Activated B cell treated with CpG ODN at 0.5 μM for 24 hours (primary cell): ENCODE measurements at places on chromosomes 5 and 9. TPM values are rescaled to one million over a fixed set of nuclear protein-coding genes. Genes with fewer than 3 reads are reported as not detected.

The NEURL1B gene
- total RNA-seq: 0.07 and 0.09 TPM in 2 replicates

The BSPRY gene
- 1.1 and 1.3 TPM in 2 replicates for total RNA-seq

The PCDHGB7 gene
- total RNA-seq: 1.2 and 1.4 TPM in 2 replicates

The PCDHB14 gene
- 0.11 TPM in 1 of 2 replicates, not detected in the other for total RNA-seq

The TSSK1B gene
- not detected in 2 replicates for total RNA-seq

DNA sequence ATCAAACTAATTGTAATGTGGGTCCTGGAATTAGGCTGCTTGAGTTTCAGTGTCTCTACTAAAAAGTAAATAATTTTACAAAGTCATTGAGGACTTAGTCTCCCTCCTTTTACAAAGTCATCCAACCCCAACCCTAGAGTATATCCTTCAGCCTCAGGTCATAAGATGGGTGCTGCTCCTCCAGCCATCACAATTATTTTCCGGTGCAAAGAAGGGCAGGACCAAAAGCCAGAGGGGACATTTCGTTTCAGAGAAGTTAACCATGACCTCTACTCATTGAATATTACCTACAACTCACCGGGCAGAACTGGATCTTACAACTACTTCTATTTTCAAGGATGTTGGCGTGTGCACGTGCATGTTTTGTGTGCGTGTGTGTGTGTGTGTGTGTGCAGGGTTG is 60.5 kb upstream of the TNFSF8 start:
- no peak for DNase-seq

The LCN9 gene
- total RNA-seq: not detected in 2 replicates

The PCDHAC1 gene
- not detected in 2 replicates for total RNA-seq

The SCGB3A2 gene
- total RNA-seq: not detected in 2 replicates

DNA sequence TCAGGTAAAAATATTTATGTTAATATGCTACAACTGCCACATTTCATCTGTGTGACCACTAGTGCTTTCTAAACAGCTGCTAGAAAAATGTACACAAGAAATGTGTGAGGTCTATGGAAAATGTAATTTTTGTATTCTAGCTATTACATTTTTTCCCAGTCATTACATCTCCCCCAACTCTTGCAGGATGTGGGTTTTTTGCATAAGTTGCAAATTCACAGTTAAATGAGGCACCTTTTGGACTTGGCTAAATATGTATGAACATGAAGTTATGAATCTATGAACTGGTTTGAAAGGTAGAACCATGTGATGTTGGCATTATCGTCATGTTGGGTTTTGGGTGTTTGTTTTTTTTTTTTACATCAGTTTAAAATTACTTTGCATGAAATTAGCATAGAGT is 590.4 kb upstream of the WWC1 start:
- no peak for DNase-seq

The SMIM32 gene
- not detected in 2 replicates for total RNA-seq

The HAPLN1 gene
- total RNA-seq: not detected in 2 replicates

DNA sequence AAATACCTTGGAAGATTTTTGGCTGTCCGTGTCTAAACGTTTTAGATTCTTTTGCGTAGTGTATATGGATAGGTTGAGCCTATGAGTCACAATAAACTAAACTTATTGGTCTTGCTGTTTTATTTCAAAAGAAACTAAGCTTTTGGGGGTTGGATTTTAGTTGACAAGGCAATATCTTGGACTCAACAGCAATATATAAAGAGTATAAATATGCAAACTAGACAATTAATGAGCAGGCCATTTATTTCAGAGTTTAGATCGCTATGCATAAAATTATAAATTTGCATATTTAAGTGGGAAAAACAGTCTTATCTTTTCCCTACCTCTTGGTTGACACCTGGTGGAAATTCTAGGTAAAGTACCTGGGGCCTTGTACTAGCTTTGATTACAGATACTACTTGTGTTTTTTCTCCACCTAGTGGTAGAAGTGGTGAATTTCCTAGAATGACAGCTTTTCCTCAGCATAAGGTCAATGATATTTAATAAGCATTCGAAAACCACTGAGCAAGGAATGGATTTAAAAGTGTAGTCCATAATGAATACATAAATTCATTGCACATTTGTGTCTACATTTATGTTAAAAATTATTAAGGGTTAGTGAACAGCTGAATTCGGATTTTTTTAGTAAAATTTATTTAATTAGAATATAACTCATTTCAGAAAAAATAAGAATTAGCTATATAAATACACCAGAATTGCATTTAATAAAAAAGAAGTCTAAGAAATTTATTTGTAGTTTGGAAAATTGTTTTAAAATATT is 1.7 kb upstream of the ARRDC3 start:
- no peak for DNase-seq
